ENCODE measurements at places on chromosomes 1 and 21. TPM values are rescaled to one million over a fixed set of nuclear protein-coding genes. Genes with fewer than 3 reads are reported as not detected.

- no peak for DNase-seq
Observed at GRCh38 chr1:51444096-51444495, 75.0 kb downstream of the EPS15 start.

DNA sequence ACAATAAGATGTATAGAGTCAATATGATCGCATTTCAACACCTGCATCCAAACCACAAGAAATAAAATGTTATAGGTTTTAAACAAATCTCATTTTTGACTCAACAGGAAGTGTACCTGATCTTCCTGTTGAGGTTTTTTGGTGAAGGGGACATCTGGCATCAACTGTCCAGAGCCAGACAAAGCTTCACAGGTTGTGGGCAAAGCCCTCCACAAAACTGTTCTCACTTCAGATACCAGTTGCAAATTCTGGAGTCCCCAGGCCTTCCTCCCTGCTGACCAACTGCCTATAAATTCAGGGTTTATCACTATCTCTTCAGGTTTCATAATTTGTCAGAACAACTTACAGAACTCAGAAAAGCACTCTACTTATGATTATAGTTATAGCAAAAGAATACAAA lies 326.1 kb upstream of the CAMK1G start:
- no peak for DNase-seq

DNA sequence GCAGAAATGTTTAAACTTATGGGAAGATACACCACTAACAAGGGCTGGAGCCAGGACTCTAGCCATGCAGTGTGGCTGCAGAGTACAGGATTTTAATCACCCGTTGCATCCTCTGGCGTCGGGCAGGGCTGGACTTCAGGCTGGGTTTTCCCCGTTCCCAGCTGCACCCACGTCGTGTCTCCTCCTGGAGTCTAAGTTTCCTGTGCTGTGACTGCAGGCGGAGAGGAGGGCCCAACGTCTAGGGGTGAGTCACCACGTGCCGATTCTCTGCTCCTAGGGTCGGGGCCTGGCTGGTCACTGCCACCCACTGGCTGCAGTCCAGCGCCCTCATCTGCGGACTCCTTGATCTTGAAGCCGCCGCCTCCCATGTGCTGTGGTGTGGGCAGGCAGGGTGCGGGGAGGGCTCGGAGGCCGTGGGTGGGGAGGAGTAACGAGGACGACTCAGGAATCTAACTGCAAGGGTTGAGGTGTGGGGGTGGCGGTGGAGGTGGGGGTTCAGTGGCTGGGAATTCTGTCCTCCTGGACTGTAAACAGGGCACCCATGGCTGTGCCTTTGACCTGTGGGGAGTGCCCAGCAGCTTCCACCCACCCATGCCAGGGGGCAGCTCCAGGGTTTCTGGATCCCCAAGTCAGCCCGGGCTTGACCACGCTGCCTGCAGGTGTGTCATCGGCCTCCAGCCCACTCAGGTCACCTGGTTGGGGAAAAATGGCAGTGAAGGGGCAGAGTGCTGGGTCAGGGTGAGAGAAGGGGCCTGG lies 77.8 kb downstream of the ALPL start:
- DNase-seq: peak; percentile 90

DNA sequence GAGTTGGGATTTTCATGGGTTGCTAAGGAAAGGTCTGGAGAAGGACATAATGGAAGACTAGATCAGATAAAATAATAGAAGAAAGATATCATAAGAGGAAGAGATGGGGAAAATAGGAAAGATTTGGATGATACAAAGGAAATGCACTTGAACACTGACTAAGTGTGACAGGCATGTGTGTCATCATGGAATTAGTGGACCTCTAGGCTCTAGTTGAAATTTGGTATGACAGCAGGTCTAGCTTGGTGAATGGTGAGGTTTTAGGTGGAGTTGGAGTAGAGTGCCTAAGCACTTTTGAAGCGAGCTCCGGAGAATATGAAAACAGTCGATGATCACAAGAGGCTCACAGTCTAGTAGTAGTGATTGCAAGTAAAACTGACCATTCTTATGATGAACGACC lies 73.0 kb upstream of the PTGS2 start:
- DNase-seq: no peak

- DNase-seq: no peak
Observed at GRCh38 chr1:5129746-5130355, 475.4 kb downstream of the AJAP1 start.

DNA sequence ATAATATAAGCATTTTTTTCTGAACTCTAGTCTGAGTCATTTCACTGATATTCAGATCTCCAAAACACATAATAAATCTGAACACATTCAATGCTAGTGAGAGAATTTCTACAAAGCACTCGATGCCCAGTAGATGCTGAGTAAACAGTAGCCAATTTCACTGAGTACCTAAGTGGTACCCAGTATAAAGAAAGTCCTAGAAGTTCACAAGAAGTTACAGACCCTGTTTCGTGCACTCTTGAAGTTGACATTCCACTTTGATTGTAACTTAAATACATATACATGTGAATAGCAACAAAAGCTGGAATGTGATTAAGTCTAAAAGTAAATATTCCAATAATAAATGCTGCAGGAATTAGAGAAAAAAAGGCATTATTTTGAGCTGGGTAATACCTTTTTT lies 33.2 kb upstream of the RGS2 start:
- no peak for DNase-seq

DNA sequence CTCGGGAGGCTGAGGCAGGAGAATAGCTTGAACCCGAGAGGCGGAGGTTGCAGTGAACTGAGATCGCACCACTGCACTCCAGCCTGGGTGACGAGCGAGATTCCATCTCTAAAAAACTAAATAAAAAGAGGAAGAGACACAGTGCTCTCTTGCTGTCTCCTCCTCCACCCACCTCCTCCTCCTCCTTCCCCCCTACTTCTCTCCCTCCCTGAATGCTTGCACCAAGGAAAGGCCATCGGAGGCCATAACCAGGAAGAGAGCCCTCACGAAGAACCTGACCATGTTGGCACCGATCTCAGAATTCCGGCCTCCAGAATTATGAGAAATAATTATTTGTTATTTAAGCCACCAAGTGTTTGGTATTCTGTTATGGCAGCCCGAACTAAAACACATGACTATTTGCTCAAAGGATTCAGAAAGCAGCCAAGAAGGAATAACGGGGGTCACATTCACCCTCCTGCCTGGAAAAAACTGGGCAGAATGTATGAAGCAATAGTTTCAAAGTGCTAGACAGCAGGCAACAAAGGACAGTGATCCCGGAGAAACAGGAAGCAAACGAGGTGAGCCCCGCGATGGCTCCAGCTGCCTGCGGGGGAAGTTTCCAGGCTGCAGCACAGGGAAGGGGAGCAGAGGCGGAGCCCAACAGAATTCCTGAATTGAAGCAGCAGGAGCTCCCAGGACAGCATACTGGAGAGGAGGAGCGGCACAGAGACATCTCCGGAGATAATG lies 35.8 kb downstream of the LDLRAD1 start:
- peak; percentile 49 for DNase-seq

GRCh38 chr1:47940326-47940725 lies 56.9 kb downstream of the TRABD2B start:
- DNase-seq: no peak

GRCh38 chr1:55143684-55144083 lies 71.5 kb downstream of the USP24 start:
- peak; percentile 12 for DNase-seq

- peak; percentile 44 for DNase-seq
Observed at GRCh38 chr1:20233394-20233793, 47.1 kb upstream of the PLA2G2C start.

DNA sequence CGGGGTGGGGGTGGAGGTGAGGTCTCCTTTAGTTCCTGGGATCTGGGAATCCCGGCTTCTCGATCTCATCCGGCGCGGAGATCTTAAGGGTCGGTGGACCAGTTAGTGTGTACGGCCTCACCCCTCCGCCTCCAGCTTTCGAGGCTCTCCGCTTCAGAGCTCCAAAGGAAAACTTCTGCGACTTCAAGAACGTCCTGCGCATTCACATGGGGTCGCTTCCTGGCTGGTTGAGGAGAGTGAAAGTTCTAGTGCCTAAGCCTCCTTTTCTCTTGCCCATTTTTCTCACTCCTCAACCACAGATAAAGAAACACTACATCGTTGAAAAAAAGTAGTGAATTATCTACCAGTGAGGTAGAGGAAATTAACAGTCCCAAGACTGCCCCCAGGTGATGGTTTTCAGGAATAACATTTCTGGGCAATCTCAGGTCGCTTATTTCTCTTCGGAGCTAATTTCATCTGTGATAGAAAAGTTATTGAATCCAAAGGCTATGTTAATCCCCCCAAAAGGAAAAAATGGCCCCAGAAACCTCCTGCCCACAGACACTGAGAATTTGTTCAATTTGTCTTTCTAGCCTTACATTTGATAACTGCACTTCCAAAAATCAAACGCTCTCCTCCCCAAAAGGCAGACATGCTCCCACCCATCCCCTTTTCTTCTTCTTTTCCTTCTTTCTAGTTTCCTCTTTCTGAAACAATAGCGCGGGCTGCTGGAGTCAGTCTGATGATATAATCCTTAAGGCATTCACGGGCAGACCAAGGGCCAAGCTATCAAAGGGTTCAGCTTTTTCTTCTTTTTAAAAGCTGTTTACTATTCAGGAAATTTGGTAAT lies 20.6 kb upstream of the TBX15 start:
- DNase-seq: peak; percentile 74

DNA sequence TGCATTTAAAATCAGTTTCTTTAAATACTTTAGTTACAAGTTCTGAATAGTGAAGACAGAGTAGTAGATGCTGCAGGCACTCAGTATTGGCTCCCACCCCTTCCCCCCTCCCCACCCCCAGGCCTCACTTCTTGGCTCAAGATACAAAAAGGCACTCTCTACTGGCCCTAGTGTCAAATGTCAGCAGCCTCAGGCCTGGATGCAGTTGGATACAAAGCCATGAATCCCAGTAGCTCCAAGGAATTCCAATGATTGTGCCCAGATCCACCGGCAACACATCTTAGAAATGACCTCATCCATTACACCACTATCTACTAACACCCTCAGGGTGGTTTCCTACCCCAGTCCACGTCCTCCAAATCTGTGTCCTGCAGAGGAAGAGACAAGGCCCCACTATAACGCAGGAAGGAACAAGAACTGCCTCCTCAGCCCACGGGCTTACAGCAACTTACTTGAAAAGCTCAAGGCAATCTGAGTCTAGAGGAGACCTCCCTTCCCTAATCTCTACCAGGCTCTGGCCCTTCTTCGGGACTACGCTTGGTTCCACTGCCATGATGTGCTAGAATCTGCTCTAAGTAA lies 17.6 kb downstream of the ACADM start:
- no peak for DNase-seq

Gene VANGL2
- 0.05 TPM for total RNA-seq

Gene OPRD1
- not detected for total RNA-seq

Gene ARHGEF10L
- total RNA-seq: 0.85 TPM

Gene PRKCZ
- total RNA-seq: 22.8 TPM

All from dermis blood vessel endothelial cell (primary cell).